ENCODE measurements at places on chromosomes 12 and 14.

DNA sequence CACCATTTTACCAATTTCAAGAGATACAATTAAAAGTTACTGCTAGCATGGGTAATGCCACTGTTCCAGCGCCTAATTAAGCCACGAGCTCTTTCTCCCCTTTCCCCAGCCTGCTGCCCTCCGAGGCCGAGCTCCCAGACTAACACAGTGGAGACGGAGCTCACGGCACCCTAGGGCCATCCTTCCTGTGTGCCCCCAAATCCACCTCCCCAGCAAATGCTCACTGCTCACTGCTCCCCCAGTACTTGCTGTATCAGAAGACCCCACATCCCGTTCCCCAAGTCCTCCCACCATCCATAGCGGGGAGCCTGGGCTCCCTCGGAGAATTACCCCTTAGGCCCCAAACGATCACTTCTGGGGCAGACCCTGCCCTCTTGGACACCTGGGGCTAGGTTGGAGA, 42.7 kb downstream of the SLC6A12 start:
- no peak for DNase-seq

- no peak for DNase-seq
Observed at GRCh38 chr12:6662602-6662905, 365 bp downstream of the ING4 start.

GRCh38 chr12:24991209-24992049, 42.5 kb upstream of the BCAT1 start:
- no peak for DNase-seq

GRCh38 chr12:93087840-93088610, 158.9 kb upstream of the EEA1 start:
- no peak for DNase-seq

- DNase-seq: no peak
Observed at GRCh38 chr14:73424453-73424852, 33.9 kb downstream of the NUMB start.

Data from CD8-positive, alpha-beta memory T cell (primary cell).